ENCODE measurements at places on chromosomes 1 and 21.

- DNase-seq: no peak
Observed at GRCh38 chr1:111789666-111790316, 34.1 kb downstream of the DDX20 start.

- DNase-seq: no peak
Observed at GRCh38 chr1:153860285-153860684, 62.5 kb downstream of the GATAD2B start.

DNA sequence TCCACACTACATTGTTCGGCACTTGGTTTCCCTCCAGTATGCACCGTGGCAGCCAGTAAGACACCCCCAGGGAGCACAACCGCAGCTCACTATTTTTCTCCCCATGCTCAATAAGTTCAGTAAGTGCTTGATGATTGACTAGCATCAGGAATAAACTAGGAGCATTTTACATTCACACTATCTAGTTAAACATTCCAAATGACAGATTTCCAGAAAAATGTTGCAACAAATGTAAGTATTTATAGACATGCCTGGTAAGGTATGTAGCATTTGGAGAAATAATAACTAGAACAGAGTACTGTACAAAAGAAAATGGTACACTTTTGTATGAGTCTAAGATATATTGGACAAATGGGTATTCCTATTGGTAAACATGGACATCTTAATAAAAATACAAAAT, 92.9 kb downstream of the SLC45A1 start:
- DNase-seq: no peak

- DNase-seq: no peak
Observed at GRCh38 chr1:193143285-193143684, 21.5 kb downstream of the CDC73 start.

- no peak for DNase-seq
Observed at GRCh38 chr21:25944672-25945213, 210.0 kb downstream of the GABPA start.

DNA sequence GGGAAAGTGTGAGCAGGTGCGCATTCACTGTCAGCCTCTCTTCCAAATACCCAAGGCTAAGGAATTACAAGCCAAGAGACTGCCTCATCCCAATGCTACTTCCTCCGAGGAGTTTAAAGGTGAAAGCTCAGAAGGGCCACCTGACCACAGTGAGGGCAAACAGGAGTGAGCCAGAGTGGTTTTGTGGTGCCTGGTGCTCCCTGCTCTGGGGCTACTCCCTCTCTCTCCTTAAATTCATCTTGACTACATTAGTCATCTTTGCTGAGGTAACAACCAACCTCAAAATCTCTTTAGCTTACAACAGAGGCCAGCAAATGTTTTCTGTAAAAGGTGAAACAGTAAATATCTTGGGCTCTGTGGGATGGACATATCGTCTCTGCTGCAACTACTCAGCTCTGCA, 14.2 kb upstream of the ZBTB8A start:
- no peak for DNase-seq

GRCh38 chr1:51341876-51342496, 11.6 kb upstream of the TTC39A start:
- no peak for DNase-seq

- DNase-seq: no peak
Observed at GRCh38 chr1:171988243-171988885, 147.1 kb downstream of the DNM3 start.

DNA sequence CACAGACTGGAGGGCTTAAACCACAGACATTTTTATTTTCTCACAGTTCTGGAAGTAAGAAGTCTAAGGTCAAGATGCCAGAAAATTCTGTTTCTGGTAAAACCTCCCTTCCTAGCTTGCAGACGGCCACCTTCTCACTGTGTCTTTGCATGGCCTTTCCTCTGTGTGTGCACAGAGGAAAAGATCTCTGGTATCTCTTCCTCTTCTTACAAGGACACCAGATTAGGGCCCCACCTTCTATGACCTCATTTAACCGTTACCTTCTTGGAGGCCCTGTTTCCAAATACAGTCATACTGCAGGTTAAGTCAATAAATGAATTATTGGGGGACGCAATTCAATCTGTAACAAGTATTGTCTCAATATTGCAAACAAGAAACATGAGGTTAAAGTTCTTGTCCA, 63.0 kb upstream of the PRDX6 start:
- DNase-seq: no peak

DNA sequence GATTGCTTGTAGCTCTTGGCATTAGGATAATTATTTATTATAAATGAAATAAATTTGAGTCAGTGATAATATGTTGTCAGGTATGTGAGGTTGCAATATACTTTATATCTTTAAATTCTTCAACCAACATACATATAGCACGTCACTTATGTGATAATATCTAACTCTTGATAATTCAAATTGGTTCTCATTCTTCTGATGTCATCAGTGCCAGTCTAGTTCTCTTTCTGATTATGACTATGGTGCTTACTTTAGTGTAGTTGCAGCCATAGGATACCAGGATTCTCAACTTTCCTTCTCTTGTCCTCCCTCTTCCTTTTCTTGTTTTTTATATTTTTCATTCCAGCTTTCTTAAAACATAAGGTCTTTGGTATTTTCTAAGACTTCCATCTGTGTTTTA, 34.8 kb upstream of the ATP6V1G3 start:
- no peak for DNase-seq

DNA sequence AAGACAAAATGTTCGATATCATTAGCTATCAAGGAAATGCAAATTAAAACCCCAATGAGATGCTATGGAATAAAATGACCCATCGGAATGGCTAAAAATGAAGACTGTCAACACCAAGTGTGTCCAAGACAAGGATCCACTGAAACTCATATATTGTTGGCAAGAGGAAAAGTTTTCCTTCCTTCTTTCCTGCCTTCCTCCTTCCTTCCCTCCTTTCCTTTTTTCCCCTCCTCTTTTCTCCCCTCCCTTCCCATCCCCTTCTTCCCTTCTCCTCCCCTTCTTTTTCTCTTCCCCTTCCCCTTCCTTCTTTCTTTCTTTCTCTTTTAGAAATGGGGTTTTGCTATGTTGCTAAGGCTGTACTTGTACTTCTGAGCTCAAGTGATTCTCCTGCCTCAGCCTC, 64.2 kb upstream of the TENT5B start:
- no peak for DNase-seq

GRCh38 chr1:198788561-198789064, 149.8 kb downstream of the PTPRC start:
- DNase-seq: no peak

DNA sequence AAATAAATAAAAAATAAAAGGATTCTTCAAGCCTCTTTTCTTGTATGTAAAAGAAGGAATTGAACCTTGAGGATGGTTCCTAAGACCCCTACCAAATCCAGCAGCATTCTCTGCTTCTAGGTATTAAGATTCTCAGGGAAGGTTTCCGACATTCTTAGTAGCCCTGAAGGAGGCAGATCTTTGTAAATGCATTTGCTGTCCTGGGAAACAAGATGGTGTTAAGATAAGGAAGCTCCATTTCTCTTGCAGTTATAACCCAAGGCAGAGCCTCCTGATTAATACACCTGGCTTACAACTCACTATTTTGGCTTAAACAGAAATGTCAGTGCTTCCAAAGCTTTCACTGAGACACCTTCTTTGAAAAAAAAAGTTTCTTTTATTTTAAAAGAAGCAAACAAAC, 393.8 kb downstream of the DISC1 start:
- no peak for DNase-seq

- no peak for DNase-seq
Observed at GRCh38 chr1:208101661-208102431, 142.3 kb downstream of the PLXNA2 start.

GRCh38 chr1:193614817-193615216, 428.4 kb upstream of the B3GALT2 start:
- no peak for DNase-seq

DNA sequence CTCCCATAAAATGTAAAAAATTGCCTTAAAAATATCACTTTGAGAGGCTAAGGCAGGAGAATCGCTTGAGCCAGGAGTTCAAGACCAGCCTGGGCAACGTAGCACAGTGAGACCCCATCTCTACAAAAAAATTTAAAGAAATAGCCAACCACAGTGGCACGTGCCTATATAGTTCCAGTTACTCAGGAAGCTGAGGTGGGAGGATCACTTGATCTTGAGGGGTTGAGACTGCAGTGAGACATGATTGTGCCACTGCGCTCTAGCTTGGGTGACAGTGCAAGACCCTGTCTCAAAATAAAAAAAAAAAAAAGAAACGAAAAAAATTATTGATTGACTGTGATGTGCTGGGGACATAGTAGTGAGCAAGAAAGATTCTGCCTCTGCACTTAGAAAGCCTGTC, 38.4 kb downstream of the PKN2 start:
- DNase-seq: no peak

DNA sequence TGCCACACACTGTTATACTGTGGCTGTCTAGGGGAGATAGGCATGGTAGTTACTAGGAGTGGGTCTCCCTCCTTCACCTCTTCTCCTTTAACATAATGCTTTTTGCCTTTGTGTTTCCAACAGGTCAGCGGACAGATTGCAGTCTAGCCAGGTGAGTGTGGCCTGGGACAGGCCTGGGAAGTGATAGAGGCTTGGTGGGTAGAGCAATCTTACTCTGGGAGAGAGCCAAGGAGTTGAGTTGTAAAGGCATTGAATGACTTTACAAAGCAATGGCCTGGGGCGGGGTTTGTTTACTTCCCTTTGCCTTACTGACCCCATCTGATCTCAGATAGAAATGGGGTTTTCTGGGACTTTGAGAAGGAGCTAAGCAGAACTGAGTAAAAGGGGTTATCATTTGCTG, 51.0 kb upstream of the IKBKE start:
- no peak for DNase-seq

DNA sequence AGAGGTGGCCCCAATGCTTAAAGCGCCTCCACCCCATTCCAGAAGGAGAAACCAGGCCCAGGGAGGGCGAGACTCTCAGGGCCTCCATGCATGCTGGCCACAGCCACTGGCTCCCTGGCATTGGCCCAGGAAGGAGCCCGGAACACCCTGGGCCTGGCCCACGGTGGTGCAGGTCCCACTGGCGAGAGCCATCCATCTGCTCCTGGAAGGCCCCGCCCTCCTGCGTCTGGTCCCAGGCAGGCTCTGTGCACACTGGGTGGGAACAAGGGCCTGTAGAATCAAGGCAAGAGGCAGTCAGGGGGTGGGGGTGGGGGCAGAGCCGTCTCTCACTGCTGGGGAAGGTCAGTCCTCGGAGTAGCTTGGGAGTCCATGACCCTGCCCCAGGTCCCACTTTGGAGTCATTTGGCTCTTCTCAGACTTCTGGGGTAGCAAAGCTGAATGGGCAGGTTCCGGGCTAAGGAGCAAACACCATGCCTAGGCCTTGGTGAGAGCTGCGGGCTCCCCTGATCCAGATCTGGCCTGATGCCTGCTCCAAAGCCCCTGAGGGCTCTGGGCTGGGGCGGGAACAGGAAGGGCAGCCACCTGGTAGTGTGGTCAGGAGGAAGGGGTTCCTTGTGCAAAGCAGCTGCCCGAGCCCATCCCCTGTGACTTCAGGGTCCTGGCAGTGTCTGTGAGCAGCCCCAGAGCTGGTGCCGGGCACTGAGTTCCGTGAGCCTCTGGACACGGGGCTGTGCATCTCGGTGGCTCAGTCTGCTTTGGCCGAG, 107.0 kb upstream of the ARHGEF16 start:
- DNase-seq: no peak

GRCh38 chr1:21674957-21675356, 5.8 kb upstream of the RAP1GAP start:
- no peak for DNase-seq

DNA sequence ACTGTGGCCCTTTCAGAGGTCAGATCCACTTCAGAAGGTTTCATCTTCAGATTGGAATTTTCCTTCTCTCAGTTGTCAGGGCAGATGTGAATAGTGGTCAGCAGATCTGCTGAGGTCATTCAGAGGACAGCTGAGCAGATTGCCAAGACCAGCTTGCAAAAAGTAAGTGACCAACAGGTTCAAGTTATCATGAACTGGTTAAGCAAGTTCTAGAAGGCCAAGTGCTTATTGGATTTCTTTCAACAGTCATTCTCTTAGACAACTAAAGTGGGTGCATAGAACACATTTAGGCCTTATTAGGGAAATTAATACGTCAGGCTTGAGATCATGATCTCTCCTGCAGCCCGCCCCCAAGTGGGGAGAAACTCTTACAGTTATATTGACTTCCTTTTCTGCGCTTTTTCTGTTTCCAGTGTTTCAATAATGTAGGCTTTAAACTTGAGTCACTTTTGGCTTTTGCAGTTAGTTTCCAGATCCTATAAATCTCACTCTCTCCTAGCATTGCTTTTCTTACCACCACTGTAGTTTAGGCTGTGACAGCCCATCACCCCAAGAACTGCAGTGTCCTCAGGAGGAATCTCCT, 96.4 kb downstream of the C1orf21 start:
- DNase-seq: no peak

GRCh38 chr1:209021622-209022021, 561.9 kb upstream of the CAMK1G start:
- DNase-seq: no peak

DNA sequence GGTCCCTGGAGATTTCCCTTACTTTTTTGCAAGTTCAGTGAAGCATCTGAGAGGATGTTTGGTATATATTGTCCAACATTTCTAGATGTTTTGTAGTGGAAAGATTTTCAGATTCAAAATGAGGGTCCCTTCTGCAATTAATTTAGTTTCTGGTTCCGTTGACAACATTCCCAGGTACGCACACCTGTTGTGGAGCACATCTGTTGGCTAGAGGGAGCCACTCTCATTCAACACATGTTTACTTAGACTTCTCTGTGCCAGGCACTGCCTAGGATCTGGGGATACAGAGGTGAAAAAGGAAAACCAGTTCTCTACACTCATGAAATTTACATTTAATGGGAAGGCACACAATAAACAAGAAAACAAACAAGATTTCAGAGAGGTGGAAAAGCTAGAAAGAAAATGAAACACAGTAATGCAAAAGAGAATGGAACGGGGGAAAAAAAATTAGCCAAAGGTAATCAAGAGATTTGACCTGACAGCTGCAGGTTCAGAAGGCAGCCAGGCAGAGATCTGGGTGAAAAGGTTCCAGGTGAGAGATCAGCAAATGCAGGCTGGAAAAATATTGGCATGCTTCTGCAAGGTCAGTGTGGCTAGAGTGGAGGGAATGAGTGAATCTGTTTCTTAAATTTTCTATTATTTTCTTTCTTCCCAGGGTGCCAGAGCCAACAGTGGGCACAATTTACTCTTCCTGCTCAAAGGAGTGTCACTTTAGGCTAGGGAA, 48.4 kb upstream of the KAZN start:
- no peak for DNase-seq

DNA sequence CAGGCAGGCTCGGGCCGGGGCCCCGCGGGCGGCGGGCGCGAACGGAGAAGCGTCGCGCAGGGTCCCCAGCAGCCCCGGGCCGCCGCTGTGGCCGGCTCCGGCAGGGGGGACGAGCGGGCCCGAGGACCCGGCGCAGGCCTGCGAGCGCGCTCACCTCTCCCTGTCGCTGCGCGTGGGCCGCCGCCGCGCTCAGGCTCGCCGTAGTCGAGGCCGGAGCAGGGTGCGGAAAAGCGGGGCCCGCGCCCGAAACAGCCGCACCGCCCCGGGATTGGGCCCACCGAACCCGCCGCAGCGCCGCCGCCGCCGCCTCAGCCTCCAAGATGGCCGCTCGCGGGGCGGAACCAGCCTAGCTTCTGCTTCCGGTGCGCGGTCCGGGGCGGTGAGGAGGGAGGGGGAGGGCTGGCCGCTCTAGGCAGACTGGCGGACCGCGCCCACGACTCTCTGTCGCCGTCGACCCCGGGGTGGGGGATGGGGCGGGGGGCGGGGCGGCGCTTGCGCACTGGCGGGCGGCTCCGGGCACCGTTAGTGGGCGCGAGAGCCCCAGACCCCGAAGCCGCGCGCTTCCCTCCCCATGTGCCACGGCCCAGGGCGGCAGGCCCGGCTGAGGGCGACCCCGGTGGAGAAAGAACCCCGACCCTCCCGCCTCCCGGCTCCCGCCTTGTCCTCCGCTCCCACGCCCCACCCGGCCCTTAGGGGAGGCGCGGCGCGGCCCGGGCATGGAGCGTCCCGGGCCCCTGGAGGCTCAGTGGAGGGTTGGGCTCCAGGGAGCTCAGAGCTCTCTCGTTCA, at the start of gene UBE2J2:
Gene UBE2J2 (minus strand): TSS at position 343 of the 787 bp plus-strand sequence. CDS start 5,862 bp downstream, outside the sequence.
- peak; percentile 93 for DNase-seq

All from type B pancreatic cell (in vitro differentiated cells).